Activated CD8-positive, alpha-beta memory T cell treated with anti-CD3 and anti-CD28 coated beads for 4 hours (primary cell): ENCODE measurements at places on chromosomes 2 and 18.

DNA sequence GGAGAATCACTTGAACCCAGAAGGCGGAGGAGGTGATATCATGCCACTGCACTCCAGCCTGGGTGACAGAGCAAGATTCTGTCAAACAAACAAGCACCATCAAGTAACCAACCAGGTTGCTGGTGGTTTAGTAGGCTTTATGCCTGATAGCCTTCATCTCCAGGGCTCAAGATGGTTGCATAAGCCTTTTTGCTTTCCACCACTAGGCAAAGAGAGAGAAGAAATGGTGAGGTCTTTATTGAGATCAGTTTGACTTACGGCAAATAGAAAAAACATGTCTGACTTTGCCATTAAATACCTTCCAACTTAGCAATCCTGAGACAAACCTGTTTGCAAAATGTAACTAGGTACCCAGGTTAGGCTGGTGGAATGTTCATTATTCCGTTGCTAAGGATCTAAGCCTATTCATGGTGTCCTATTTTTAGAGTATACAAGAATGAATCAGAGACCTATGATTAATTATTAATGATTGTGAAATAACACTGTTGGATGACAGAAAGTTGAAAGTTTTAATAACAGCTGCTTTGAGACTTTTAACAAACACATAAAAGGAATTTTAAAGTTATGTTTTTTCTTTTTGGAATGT is 53.5 kb upstream of the SLC38A11 start:
- no peak for DNase-seq

DNA sequence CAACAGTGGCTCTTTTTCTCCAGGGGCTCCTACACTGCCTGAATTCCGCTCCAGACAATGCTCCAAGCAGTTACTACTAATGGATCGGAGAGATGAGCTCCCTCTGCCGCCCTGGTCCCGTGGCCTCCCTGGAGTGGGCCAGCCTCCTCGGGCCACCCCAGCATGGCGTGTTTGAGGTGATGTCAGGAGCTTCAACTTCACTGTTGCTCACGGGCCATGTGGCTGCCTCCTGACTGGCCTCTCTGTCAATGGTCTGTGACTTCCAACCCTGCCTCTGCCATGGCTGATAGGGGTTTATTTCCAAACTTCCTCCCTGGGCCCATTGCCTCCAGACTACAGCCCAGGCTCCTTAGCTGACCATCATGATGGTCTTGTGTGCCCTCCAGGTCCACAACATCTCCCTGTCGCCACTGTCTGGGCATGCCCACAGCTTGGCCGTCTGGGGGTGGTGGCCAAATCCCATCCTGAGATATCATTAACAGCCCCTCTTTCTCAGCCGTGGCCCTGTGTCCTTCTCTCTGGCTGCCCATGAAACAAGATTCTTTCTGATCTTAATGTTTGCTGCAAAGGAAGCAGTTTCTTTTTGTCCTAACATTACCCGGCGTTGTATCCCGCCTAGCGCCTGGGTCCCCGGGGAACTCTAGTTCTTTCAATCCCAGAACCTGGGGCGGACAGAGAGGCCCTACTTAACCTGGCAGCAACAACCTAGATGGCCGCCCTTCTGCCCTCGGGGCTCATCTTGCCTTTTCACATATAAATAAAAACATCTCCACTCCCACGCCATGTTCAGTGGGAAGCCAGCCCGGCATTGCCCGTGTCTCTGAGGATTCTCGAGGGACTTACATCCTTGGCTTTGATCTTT is 38.1 kb downstream of the ATOH8 start:
- no peak for DNase-seq

GRCh38 chr2:43531251-43531650 is 64.6 kb downstream of the THADA start:
- DNase-seq, result no peak

DNA sequence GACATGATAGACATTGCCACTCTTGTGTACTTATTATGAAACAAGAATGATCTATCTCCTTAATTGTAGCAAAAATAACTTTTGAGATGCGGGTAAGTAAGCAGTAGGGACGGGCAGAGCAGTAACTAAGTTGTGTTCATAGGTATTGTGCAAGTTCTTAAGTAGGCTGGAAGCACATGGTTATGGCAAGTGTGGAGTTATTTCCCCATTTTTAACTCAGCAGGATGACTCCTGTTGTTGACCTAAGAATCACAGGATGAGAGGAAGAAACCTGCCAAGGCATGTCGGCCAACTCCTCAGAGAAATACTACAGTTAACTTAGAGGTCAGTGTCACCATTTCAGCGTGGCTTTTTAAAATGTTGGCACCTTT is 51.1 kb upstream of the FN1 start:
- DNase-seq, result no peak

GRCh38 chr2:27262379-27263286 is at the start of gene SLC30A3:
Gene SLC30A3 (minus strand): TSS chr2:27263047. CDS start chr2:27262906, 141 bp downstream.
- DNase-seq, result peak; percentile 35

GRCh38 chr2:191783416-191783815 is 63.5 kb downstream of the CAVIN2 start:
- no peak for DNase-seq

- no peak for DNase-seq
These were observed 360.1 kb upstream of the CHAC2 start for GRCh38 chr2:53407363-53408080.

DNA sequence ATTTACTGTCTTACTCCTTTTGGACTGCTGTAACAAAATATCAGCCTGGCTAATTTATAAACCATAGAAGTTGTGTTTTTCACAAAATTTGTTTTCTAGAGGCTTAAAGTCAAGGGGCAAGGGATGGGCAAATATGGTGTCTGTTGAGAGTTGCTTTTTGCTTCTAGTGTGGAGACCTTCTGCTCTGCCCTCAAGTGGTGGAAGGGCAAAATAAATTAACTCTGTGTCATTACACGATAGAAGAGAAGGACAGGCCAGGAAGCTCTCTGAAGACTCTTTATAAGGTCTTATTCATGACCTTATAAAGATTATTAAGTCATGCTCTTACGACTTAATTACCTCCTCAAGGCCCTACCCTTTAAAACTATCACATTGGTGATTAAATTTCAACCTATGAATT is 181.2 kb upstream of the LRATD1 start:
- no peak for DNase-seq

- DNase-seq, result no peak
These were observed 81.7 kb upstream of the MCFD2 start for GRCh38 chr2:46997329-46997728.

GRCh38 chr2:33142810-33143209 is 196.1 kb downstream of the LTBP1 start:
- DNase-seq, result no peak

GRCh38 chr2:9262671-9263171 is 56.1 kb downstream of the ASAP2 start:
- no peak for DNase-seq

DNA sequence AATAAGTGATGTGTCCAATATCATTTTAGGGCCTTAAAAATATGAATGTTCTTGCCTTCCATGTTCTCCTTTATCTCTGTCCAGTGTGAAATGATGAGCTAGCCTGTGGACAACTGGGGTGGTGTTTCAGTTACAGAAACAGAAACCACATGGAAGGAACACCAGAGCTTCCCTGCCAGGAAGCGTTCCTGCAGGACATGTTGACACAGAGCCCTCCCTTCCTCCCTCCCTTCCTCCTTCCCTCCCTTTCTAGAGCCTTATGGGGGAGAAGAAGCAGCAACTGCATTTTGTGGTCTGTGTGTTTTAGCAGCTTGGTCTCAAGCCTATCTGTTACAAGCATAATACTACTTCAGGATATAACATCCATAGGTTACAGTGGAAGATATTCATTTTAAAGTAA is 539.7 kb upstream of the NETO1 start:
- no peak for DNase-seq

DNA sequence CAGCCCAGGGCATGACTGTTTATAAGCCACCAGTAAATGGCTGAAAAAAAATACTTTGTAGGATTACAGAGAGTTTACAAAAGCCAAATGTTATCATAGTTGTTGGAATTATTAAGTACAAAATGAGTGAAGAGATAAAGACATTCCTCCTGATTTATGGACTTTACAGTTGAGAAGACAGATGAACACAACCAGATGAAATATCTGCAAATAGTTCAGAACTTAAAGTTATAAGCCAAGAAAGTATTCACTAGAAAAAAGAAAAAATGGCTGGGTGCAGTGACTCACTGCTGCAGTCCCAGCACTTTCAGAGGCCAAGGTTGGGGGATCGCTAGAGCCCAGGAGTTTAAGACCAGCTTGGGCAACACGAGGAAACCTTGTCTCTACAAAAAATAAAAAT is 11.2 kb downstream of the PMAIP1 start:
- DNase-seq, result no peak

- DNase-seq, result no peak
These were observed 1.5 kb upstream of the AAK1 start for GRCh38 chr2:69645031-69645431.

DNA sequence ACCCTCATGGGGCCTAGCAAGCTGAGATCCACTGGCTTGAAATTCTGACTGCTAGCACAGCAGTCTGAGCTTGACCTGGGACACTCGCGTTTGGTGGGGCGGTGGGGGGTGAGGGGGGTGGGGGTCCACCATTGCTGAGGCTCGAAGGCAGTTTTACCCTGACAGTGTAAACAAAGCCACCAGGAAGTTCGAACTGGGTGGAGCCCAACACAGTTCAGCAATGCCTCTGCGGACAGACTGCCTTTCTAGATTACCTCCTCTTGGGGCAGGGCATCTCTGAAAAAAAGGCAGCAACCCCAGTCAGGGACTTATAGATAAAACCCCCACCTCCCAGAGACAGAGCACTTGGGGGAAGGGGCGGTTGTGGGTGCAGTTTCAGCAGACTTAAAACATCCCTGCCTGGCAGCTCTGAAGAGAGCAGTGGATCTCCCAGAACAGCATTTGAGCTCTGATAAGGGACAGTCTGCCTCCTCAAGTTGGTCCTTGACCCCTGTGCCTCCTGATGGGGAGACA is 149.7 kb upstream of the TANK start:
- no peak for DNase-seq

DNA sequence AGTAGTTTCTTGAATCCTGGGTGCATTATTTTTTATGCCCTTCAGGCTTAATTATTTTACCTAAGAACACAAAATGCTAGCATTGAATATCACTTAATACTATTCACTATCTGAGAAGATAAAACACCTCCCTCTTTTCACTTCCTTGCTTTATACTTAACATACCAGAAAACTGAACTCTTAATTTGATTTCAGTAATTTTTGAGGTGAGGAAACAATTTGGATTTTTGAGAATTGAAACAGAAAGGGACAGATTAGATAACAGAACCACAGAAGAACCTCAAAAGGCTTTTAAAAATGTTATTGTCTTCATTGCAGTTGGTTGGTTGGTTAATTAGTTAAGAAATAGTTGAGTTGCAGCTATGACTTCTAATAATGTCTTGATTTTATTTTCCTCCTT is 69.5 kb downstream of the GPD2 start:
- no peak for DNase-seq

DNA sequence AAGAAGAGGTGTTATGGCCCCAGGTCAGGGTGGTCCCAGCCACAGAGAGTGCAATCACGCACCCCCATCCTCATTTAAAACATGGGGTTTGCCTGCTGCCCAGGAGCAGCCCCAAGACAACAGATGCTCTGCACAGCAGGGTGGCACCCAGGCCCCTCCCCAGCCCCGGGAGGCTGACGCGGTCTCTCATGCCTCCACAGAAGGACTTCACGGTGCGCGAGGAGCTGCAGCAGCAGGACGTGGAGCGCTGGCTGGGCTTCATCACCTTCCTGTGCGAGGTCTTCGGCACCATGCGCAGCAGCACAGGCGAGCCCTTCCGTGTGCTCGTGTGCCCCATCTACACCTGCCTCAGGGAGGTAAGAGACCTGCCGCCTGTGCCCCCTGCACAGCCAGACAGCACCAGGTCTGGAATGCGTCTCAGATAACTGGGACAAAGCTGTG is 133.7 kb downstream of the SMAD7 start:
- DNase-seq, result no peak

DNA sequence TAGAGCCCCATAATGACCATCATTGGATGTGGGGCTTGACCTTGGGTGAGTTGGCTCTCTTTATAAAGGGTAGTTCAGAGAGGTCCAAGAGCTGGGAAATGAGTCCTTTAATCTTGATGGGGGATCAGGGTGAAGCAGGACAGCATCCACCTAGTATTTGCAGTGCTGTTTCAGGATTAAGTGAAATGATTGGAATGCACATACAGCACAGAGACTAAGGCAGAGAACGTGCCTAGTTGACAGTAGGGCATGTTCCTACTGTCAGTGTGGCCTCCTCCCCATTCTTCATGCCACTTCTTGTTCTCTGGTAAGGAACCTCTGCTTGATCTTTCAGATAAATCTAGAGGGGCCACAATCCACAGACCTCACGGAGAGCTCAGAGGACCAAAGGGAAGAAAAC is 78.9 kb downstream of the TRIM43 start:
- no peak for DNase-seq

DNA sequence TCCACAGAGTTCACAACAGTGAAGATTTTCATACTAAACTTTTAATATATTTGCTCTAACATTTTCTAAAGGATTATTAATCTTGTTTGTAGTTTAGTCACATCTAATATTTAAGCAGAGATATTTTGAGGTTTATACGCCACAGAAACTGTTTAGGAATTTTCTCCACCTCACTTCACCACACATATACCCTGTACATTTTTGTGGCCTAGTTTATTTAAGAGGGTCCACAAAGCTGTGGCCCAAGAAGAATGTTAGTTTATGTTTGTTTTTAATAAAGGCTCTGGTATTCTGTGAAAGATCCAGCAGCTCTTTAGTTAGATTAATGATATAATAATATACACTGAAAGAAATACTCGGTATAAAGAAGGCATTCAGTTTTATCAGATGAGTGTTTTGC is 132.7 kb upstream of the TTC27 start:
- DNase-seq, result no peak

- no peak for DNase-seq
These were observed 104.1 kb upstream of the ITPRID2 start for GRCh38 chr2:181787310-181788048.

- no peak for DNase-seq
These were observed 42.4 kb downstream of the LRRFIP1 start for GRCh38 chr2:237669628-237670392.

- DNase-seq, result no peak
These were observed 160.3 kb upstream of the COL3A1 start for GRCh38 chr2:188813857-188814256.

- peak; percentile 21 for DNase-seq
These were observed 33.7 kb upstream of the RNF152 start for GRCh38 chr18:61926532-61926931.

GRCh38 chr2:174608866-174609214 is 11.2 kb upstream of the WIPF1 start:
- DNase-seq, result no peak

- DNase-seq, result no peak
These were observed 194.8 kb upstream of the DOK6 start for GRCh38 chr18:69205925-69206324.

GRCh38 chr18:3911413-3911812 is 461.4 kb downstream of the TGIF1 start:
- DNase-seq, result no peak

- DNase-seq, result no peak
These were observed 90.1 kb upstream of the NOL4 start for GRCh38 chr18:34314847-34315246.

- DNase-seq, result no peak
These were observed 56.6 kb downstream of the CTDP1 start for GRCh38 chr18:79736230-79736629.
